WTC11 (cell line): ENCODE measurements at places on chromosomes 1 and 21.

- peak; percentile 97 for DNase-seq
Measured at GRCh38 chr1:21783679-21784603, 992 bp upstream of the USP48 start.

DNA sequence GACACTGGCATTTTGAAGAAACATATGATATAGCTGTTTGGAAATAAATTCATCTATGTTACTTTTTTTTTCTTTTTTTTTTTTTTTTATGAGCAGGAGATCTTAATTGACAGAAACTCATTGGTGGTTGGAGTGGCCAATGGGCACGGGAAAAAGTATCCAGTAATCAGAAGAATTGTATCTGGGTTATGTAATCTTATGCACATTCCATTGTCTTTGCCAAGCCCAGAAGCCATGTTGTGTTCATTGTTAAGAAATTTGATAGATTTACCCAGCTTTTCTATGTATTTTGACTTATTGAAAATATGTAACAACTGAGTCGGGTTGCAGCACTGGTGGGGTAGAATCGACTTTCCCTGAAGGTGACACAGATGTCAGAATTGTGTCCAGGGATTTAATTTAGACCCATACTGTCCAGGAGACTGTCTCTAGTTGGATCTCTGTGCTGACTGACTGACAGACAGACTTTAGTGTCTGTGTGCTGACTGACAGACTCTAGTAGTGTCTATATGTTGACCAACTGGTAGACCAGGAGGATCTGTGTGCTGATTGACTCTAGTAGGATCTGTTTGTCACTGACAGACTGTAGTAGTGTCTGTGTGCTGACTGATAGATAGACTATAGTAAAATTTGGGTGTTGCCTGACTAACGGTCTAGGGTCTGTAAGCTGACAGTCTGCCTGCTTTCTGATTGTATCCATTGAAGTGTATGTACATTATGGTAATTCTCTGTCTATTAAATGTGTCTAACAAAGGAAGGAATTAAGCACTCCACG is 12.3 kb upstream of the C4BPB start:
- no peak for DNase-seq

- DNase-seq, result no peak
Measured at GRCh38 chr1:161676441-161676840, 13.5 kb downstream of the FCGR2B start.

GRCh38 chr1:107525961-107526360 is 385.1 kb downstream of the NTNG1 start:
- no peak for DNase-seq

- no peak for DNase-seq
Measured at GRCh38 chr1:29279951-29280391, 43.6 kb downstream of the PTPRU start.

DNA sequence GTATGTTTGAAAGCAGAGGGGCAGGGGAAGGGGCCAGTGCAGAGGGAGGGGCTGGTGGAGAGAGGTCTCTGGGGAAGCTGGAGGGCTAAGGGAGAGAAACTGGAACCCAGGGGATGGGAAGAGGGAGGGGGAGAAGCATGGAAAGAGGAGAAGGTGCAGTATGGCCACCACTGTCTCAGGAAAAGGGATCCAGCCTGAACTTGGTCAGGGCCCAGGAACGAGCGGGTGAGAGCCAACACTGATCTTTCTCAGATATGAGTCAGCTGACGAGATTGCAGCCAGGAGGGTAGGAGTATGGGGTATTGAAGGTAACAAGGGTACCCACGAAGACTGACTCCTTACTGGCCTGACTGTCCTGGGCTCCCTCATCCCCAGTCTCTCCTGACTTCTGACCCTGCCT is 18.0 kb downstream of the TIE1 start:
- DNase-seq, result no peak

GRCh38 chr1:30729901-30730300 is 6.5 kb upstream of the MATN1 start:
- DNase-seq, result no peak

GRCh38 chr1:182649041-182649440 is 35.3 kb downstream of the RGS8 start:
- DNase-seq, result no peak

GRCh38 chr1:85681087-85681486 is 27.1 kb downstream of the ZNHIT6 start:
- DNase-seq, result no peak

- no peak for DNase-seq
Measured at GRCh38 chr1:198179556-198179981, 22.8 kb downstream of the NEK7 start.

GRCh38 chr1:169538998-169539871 is 47.0 kb downstream of the F5 start:
- no peak for DNase-seq

GRCh38 chr1:64320470-64320869 is 117.0 kb downstream of the UBE2U start:
- DNase-seq, result no peak

DNA sequence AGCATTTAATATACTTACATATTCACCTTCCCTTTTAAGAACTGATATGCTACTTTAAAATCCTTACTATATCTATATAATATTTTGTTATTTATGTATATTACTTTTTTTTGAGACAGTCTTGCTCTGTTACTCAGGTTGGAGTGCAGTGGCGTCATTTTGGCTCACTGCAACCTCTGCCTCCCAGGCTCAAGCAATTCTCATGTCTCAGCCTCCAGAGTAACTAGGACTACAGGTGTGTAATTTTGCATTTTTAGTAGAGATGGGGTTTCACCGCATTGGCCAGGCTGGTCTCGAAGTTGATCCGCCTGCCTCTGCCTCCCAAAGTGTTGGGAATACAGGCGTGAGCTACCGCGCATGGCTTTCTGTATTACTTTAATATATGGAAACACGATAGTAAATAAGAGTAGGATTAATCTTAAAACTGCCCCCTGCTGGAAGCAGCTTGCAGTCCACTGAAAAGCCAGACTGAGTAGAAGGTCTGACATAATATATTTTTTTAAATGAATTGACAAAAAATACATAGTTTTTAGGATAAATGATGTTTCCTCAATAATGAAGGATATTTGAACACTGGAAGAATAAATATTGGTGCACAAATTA is 24.4 kb downstream of the RCAN3 start:
- DNase-seq, result no peak

DNA sequence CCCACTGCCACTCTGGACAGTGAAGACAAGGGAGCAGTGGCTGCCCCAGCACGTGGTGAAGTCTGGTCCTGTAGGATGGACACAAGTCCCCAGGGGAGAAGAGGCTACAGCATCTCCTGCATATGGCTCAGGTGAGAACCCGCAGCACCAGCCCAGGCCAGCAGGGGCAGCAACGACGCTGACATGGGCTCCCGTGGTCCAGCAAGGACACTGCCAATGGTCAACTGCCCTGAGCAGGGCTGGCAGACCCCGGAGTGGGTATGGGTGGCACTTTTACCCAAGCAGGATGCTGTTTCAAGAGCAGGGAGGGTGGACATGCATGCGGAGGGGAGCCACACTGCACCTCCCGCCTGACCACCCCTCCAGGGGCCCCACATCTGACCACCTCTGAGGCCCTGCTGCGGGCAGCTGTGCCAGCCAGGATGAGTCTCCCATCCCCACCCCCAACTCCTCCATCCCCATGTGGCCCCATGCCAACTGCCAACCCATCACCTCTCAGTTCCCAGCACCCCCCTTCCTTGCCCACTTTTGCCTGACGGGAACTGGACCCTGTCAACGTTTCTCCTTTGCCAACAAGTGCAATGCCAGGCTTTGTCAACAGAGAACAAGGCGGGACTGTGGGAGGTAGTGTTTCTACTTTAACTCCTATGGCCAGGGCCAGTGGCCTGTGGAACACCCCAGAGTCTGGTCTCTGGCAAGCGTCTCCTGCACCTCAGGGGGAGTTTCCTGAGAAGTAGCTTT is 8.6 kb downstream of the MORN1 start:
- DNase-seq, result peak; percentile 78

GRCh38 chr1:165452336-165453130 is 7.6 kb upstream of the RXRG start:
- no peak for DNase-seq

- no peak for DNase-seq
Measured at GRCh38 chr1:182714546-182714945, 30.2 kb upstream of the RGS8 start.

GRCh38 chr21:33293136-33293535 is 27.0 kb downstream of the IL10RB start:
- DNase-seq, result no peak

DNA sequence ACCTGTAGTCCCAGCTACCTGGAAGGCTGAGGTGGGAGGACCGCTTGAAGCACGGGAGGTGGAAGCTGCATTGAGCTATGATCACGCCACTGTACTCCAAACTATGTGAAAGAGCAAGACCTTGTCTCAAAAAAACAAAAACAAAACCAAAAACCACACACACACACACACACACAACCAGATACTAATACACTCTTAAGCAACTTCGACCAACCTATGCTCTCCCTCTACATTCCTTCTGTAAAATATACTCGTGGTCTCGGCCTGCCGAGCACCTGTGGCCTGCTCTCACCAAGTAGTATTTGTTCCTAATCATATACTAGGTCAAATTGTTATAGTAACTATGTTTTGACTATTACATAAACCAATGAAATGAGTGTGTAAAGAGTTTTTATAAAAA is 13.5 kb upstream of the SYT2 start:
- DNase-seq, result no peak

DNA sequence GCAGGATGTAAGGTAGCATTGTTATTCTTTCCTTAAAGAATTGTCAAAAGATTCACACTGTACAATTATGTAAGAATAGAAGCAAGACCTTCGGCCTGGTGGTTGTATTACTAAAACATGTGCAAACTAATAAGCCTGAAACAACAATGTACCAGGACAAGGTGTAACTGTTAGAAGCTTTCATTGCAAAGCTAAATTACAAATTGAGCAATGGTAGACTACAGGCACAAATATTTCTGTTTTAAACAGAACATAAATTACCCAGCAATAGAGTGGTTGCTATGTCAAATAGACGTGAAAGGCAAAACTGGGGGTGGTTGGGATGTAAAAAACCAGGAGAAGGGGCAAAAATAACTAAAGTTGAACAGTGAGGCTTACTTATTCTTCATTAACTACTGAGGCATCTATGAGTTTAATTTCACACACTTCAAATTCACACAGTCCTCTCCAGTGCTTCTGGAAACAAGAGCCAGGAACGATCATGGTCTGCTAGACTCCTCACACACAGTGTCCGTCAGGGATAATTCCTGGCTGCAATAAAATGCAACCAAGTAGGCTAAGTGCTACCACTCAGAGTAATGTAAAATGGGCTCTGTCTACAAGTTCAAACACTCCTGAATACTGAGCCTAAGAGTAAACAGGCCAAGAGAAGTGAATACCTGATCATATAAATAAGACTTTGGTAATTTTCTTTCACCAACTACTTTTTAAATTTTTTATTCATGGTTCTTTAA is 39.3 kb upstream of the C1orf198 start:
- DNase-seq, result no peak

DNA sequence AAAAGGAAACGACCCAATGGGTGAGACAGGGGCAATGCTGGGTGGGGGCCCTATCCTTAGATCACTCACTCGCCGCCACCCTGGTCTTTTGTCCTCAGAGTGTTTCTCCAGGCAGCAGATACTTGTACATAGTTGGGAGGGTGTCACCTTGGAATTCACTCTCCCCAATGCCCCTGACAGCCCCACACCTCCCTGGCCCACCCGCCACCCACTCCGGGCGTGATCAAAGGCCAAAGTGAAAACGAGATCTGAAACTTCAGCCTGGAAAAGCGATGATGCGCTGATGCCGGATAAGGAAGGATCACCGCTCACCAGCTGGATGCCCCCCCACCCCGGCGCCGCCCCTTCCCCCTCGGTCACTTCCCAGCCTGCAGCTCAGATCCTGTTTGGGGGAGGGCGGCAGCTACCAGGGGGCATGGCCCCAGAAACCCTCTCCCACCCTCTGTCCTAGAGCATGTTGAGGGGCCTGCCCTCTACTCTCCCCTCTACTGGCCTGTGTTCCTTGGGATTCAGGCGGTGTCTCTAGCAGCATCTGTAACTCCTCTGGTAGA is 33.6 kb upstream of the CASZ1 start:
- no peak for DNase-seq

- no peak for DNase-seq
Measured at GRCh38 chr21:29403922-29404538, 105.3 kb downstream of the BACH1 start.

- no peak for DNase-seq
Measured at GRCh38 chr1:66732407-66733166, 19.7 kb upstream of the DYNLT5 start.

- no peak for DNase-seq
Measured at GRCh38 chr1:164688791-164689190, 129.8 kb downstream of the PBX1 start.

DNA sequence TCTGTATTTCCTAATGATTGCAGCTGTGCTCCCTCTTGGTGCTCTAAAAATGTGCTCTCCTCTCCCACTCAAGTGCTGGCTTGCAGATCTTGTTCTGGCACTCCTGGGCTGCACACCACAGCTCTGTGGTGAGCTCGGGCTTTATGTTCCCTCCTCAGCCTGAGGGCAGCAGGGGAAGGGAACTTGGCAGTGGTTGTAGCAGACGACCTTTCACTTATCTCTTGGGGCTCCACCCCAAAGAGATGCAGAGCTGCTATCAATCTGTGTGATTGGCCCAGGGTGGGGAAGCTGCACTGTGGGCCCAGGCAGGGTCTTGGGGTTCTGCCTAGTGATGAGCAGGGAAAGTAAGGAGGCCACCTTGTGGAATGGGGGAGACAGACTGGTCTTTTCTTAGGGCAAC is 143.5 kb upstream of the GORAB start:
- no peak for DNase-seq

GRCh38 chr1:162549001-162549400 is 12.5 kb upstream of the UAP1 start:
- no peak for DNase-seq

- no peak for DNase-seq
Measured at GRCh38 chr1:173887627-173888026, 19.4 kb downstream of the ZBTB37 start.

GRCh38 chr1:114632427-114632826 is 37.4 kb downstream of the DENND2C start:
- DNase-seq, result no peak

GRCh38 chr1:64655861-64656260 is 89.0 kb upstream of the RAVER2 start:
- no peak for DNase-seq

DNA sequence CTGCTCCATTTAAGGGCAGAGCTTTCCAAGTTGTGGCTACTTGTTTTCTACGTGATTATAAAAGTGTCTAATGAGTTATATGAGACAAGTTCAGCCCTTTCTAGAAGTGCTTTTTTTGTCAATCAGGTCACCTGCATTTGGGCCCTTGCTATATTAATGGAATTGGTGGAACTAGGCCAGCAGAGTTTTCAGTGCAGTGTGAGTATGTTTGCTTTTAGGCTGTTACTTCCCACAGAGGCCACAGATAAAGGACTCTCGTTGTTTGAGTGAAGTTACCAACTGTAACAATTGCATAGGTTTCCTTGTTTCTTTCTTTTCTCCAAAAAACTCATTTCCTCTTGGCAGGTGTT is 10.9 kb downstream of the SMAP2 start:
- DNase-seq, result no peak
